ENCODE measurements at places on chromosomes 11 and 22.

DNA sequence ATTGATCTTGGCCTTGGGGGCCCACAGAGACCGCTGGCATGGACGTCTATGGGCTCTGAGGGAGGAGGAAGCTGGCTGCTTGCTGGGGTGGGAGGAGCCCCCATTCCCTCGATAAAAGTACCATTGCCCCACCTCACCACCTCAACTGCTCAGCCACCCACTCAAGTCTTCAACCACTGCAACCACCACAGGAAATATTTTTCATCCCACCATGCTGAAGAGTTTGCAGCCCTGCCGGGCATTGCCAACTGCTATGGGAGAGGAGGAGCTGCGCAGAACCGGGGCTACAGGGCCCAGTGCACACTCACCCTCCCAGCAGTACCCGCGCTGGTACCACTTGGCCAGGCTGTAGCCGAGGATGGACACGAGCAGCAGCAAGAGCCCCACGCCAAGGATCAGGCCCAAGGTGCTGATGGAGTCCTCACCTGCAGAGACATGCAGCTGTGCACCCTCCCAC lies 29.2 kb downstream of the IL10RA start:
- DNase-seq = no peak

GRCh38 chr11:112465433-112466024 lies 204.9 kb upstream of the PLET1 start:
- DNase-seq = no peak

- no peak for DNase-seq
These were observed 10.0 kb upstream of the TMEM123 start for GRCh38 chr11:102462610-102463009.

DNA sequence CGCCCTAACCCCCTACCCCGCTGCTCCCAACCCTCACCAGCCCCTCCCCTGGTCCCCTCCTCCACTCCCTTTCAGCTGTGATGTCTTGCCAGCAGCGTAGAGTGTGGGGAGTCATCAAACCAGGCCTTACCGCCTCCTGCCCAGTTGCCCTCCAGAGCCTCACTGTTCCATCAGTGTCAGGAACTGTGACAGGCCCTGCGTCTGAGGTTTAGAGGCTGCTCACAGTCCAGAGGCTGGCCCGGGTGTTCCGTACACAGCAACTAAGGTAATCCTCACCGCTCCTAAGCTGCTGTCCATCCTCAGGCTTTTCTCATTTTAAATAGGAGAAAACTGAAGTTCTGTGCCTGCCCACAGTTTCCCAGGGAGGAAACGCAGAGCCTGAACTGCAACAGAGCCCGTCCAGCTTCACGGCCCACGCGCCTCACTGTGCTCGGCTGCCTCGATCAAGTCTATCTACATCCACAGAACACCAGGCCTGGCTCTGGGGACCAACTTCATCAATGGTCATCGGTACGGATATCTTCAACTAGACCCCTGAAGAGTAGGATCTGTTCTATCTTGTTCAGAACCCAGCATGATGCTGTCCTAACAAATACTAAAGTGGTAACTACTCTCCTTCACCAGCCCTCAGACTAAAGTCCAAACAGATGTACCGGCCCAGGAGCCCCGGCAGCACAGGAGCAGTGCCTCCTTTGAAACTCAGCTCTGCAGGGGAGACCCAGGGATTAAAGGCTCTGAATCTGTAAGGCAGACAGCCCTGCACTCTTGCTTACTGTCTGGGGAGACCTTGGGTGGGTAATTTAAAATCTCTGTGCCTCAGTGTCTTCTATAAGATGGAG lies 10.3 kb downstream of the VPS37C start:
- no peak for DNase-seq

GRCh38 chr11:127576210-127576609 lies 575.6 kb upstream of the KIRREL3 start:
- no peak for DNase-seq

GRCh38 chr11:9853929-9854552 lies 190.2 kb downstream of the SWAP70 start:
- DNase-seq = no peak

DNA sequence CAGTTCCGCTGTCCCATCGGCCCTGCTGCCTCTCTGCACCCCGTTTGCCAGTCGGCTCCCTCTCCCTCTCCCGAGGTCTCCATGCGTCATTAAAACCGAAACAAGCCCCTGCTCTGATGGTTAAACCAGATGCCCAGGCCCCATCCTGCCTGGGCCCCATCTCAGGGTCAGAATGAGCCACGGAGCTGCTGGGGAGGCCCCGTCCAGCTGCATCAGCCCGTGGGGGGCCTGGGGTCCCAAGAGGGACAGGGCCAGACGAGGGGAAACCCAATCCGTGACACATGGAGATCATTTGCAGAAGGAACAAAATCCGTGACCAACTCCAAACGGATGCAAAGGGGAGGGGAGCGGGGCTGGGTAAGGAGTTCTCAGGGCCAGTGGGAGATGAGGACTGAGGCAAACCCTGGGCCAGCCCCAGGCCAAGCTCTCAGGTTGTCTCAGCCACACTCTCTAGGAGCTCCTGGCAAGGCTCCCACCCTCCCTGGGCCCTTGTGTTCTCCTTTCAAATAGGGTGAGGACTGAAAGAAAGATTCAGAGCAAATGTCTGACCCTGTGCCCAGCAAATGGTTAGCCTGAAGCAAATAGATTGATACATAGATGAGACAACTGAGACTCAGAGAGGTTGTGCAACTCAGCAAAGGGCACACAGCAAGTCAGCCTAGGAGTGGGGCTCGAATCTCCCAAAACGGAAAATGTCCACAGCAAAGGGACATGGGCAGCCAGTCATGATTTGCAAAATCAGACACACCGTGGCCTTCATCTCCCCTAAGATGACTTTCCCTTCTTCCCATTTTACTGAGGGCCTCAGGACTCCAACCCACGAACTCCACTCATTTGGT lies 162.1 kb downstream of the MN1 start:
- DNase-seq = no peak

GRCh38 chr22:27116312-27117086 lies 459.1 kb downstream of the MIAT start:
- DNase-seq = no peak

DNA sequence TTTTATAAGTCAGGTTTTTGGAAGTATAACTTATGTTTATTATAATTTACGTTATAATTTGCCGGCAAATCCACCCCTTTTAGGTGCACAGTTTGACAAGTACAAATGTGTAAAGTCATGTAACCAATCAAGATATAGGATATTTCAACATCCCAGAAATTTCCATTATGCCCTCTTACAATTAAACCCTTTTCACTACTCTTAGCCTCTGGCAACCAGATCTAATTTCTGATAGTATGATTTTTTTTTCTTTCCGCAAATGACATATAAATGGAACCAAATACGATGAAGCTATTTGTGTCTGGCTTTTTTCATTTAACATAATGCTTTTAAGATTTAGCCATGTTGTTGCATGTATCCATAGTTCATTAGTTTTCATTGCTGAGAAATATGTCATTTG lies 69.5 kb upstream of the HTATIP2 start:
- DNase-seq = no peak

- DNase-seq = no peak
These were observed 651 bp upstream of the CARD16 start for GRCh38 chr11:105045676-105046296.

- DNase-seq = peak; percentile 91
These were observed 11.1 kb downstream of the TXN2 start for GRCh38 chr22:36470162-36470993.

GRCh38 chr11:77213029-77213579 lies 85.1 kb downstream of the MYO7A start:
- no peak for DNase-seq

- peak; percentile 37 for DNase-seq
These were observed 52.2 kb upstream of the CEP126 start for GRCh38 chr11:101862391-101863233.

DNA sequence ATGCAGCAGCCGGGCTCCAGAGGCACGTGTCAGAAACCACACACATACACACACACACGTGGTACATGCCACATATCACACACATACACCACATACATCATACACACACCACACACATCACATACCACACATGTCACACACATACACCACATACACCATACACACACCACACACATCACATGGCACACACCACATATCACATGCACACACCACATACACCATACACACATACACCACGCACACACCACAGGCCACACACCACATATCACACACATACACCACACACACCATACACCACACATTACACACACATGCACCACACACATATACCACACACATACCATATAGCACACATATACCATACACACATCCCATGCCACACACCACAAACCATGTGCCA lies 97.5 kb upstream of the PRR5 start:
- no peak for DNase-seq

DNA sequence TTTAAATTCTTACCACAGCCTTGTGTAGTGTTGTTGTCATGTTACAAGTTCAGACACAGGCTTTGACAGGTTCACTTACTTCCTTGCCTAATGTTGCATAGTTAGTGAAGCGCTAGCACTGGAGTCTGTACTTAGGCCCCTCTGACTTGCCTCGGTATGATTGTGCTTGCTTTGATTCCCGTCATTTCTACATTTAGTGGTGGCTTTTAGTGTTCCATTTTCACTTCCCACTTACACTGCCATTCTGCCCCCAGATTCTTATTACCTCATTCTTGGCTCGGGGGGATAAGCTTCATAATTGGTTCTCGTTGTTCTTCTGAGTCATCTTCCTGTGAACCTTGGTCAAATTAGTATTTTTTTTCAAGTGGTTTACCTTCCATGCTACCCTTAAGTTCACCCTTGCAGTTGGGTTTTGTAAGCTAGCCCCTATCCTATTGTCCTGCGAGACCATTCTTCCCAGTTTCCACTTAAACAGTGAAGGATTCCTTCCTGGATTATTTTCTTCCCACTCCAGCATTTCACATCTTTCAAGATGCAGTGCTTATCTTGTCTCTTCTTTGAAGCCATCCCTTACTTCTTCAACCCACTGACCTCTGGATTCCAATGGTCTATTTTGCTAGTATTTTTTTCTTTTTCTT lies 68.7 kb downstream of the DDX10 start:
- no peak for DNase-seq

DNA sequence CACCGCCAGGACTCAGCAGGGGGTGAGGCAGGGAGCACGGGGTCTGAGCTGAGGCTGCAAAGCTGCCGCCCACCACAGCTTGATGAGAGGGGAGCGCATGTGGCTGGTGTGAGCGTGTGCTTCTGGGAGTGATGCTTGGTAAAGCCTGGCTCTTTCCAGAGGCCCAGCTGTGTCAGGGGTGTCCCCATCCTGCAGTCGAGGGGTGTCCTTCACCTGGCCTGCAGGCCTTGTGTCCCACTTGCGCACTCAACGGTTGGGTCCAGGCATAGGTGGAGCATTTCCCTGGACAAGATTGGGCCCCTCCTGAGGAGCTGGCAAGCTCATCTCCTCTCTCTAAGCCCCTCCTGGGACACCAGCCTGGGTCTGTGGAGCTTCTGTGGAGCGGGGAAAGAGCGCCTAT lies 273.9 kb downstream of the TBC1D22A start:
- DNase-seq = no peak

GRCh38 chr22:20563466-20563906 lies 56.1 kb downstream of the MED15 start:
- DNase-seq = no peak

DNA sequence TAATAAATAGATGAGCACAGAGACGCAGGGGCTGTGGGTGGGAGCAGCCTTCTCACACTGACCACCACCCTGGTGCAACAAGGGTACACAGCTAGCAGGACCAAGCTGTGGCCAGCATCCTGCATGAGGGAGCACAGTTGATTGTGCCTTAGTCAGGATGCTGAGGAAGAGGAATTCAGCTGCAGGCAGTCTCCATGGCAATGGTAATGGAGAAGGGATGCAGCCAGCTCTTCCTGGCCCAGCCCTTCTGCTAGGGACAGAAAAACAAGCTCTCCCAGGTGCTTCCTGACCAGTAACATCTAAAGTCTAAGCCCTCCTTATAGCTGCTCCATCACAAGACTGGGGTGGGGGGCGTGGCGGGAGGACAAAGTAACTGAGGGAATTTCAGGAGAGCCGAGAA lies 363.5 kb downstream of the BUD13 start:
- no peak for DNase-seq

- peak; percentile 74 for DNase-seq
These were observed at the start of gene UPK3A for GRCh38 chr22:45284705-45285262. TSS of gene UPK3A (plus strand) at chr22:45284949. CDS start at chr22:45285014, 65 bp downstream.

DNA sequence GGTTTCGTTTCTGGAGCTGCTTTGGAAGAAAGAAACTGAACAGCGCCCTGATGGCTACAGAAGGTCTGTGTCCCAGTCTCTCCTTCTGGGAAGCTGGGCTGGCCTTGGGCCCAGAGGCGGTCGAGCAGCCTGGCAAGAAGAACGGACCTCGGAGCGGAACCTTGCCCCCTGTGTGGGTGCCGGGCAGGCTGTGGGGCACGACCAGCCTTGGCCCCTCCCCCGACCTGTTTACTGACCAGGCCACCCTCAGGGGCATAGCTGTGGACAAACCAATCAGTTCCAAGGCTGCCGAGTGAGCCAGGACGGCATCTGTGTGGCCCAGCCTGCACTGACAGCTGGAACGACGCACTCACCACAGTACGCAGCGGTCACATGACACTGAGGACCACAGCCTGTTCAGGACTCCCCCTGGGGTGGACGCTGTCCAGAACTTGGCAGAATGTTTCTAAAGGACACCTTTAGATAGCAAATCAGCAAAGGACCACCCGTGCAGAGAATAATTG lies 7.2 kb downstream of the PIM3 start:
- no peak for DNase-seq

- DNase-seq = no peak
These were observed 56.7 kb upstream of the PPP6R3 start for GRCh38 chr11:68403831-68404230.

DNA sequence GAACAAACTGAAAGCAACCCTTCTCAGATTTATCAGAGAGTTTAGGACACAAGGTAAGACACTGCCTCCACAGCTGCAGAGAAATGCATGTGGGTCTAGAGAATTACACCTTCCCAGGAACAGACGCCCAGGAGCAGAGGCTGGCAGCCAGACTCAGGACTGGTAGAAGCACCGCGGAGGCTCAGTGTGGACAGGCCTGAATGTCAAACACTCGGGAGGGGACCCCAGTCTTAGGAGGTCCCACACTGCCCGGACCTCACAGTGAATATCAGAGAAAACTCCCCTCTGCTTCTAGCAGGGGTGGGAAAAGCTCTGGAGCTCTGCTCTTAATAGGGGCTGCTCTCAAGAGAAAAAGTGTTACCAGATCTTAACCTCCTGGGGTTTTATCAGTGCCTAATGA lies 952.7 kb downstream of the BRD1 start:
- no peak for DNase-seq

GRCh38 chr11:76391021-76391420 lies 9.9 kb downstream of the GVQW3 start:
- DNase-seq = peak; percentile 69
